ENCODE measurements at places on chromosomes 5 and 9. TPM values are rescaled to one million over a fixed set of nuclear protein-coding genes. Genes with fewer than 3 reads are reported as not detected.
A peak's percentile ranks its signal among the peaks of the same experiment; 100 is the strongest.

- H3K27ac ChIP-seq: no peak overlapping the region
- H3K36me3 ChIP-seq: no peaks in the 10 kb centered on the region
- no peak for DNase-seq
- no peaks in the 10 kb centered on the region for H3K27me3 ChIP-seq
- H3K4me3 ChIP-seq: no peak overlapping the region
These were observed 28.4 kb downstream of the SLC6A18 start for GRCh38 chr5:1253456-1254105.

- no peaks in the 10 kb centered on the region for H3K36me3 ChIP-seq
- no peaks in the 10 kb centered on the region for H3K4me1 ChIP-seq
- no peaks in the 10 kb centered on the region for H3K27me3 ChIP-seq
- H3K27ac ChIP-seq: no peak overlapping the region
These were observed 14.3 kb downstream of the FNBP1 start for GRCh38 chr9:130028493-130029222.

- DNase-seq: no peak
- no peaks in the 10 kb centered on the region for H3K36me3 ChIP-seq
- H3K4me3 ChIP-seq: no peak overlapping the region
- H3K4me1 ChIP-seq: no peaks in the 10 kb centered on the region
- no peaks in the 10 kb centered on the region for H3K27me3 ChIP-seq
These were observed 2.6 kb downstream of the C9orf40 start for GRCh38 chr9:74949859-74950855.

- no peaks in the 10 kb centered on the region for H3K27me3 ChIP-seq
- H3K4me1 ChIP-seq: peaks cover 8% of the 10 kb centered on the region
- no peak for DNase-seq
- H3K27ac ChIP-seq: 0 out of 2 replicates have a peak overlapping the region, but pooled peaks have one; percentile 29
These were observed 82.1 kb downstream of the DPYSL3 start for GRCh38 chr5:147427521-147428401.

GRCh38 chr9:34907044-34907443 is 51.0 kb upstream of the PHF24 start:
- peaks cover 3% of the 10 kb centered on the region for H3K4me1 ChIP-seq
- H3K27ac ChIP-seq: no peak overlapping the region
- DNase-seq: no peak
- H3K27me3 ChIP-seq: no peaks in the 10 kb centered on the region

DNA sequence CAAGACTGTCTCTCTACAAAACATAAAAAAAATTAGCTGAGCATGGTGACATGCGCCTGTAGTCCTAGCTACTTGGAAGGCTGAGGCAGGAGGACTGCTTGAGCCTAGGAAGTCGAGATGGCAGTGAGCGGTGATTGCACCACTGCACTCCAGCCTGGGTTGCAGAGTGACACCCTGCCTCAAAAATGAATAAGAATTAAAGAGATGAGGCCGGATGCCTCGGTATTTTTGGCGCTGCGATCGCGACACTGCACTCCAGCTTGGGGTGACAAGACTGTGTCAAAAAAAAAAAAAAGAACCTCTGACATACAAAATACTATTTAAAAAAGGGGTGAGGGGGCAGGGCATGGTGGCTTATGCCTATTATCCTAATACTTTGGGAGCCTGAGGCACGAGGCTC is 7.3 kb downstream of the GPBP1 start:
- no peak overlapping the region for H3K27ac ChIP-seq
- H3K4me3 ChIP-seq: no peak overlapping the region
- H3K36me3 ChIP-seq: no peaks in the 10 kb centered on the region
- H3K27me3 ChIP-seq: no peaks in the 10 kb centered on the region
- H3K4me1 ChIP-seq: peaks cover 15% of the 10 kb centered on the region

DNA sequence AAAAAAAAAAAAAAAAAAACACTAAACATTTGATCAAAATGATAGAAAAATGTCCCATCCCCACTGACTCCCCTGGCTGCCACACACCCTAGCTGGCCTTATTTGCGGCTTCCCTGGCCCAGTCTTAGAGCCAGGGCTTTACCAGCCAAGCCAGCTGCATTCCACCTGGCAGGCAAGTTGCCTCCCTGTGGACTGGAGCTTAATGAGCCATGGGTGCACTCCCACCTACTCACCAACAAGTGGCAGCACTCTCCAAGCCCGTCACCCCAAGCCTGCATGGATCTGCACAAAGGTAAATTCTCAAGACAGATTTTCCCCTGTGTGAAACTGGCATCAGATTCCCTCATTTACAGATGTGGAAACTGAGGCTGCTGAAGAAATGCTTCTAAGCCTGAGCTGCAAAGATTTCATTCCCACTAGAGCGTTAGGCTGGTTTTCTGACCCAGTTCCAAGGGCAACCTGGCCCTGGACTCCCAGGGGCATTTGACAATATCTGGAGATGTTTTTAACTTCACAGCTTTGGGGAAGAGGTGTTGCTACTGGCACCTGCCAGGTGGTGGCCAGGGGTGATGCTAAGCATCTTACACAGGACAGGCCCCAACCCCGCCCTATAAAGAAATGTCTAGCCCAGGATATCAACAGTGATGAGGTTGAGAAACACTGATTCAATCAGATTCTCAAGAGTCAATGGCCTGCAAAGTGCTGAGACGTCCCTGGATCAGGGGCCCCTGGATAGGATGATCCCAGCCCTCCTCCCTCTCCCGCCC is 21.9 kb upstream of the VDAC1 start:
- no peaks in the 10 kb centered on the region for H3K36me3 ChIP-seq
- no peaks in the 10 kb centered on the region for H3K4me1 ChIP-seq
- DNase-seq: peak; percentile 67
- H3K27me3 ChIP-seq: no peaks in the 10 kb centered on the region

DNA sequence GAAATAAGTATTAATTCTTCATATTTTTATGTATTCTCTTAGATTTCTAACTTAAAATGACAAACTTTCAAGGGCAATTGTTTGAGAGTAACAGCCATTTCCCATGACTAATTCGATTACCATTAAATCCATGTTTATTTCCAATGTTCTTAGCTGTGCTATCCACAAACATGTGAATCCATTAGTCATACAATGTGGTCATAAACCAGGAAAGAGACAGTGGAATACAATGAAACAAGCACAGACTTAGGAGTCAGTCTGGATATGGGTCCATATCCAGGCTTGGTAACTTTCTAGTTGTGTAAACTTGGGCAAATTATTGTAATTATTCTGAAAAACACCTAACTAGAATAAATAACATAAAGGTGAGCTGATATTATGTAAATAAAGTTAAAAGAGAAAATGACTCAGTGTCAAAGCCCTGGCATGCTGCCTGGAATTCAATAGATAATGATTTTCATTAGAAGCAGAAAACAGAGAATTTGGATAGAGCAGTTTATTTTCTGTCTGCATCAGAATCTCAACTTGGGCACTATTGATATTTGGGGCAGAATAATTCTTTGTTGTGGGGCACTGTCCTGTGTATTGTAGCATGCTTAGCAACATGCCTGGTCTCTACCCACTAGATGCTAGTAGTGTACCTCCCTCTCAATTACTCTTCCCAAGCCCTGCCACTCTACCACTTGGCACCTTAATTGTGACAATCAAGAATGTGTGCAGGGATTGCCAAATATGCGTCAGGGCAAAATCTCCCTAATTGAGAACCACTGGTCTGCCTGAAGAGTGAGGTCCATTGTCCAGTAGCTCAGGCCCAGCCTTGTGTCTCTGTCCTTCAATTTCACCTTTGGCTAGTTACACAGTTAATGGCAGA is 44.7 kb upstream of the SLC27A6 start:
- no peaks in the 10 kb centered on the region for H3K4me1 ChIP-seq
- no peaks in the 10 kb centered on the region for H3K36me3 ChIP-seq
- no peak overlapping the region for H3K4me3 ChIP-seq
- DNase-seq: no peak
- no peaks in the 10 kb centered on the region for H3K27me3 ChIP-seq

- H3K27ac ChIP-seq: no peak overlapping the region
- no peaks in the 10 kb centered on the region for H3K4me1 ChIP-seq
- no peaks in the 10 kb centered on the region for H3K36me3 ChIP-seq
- DNase-seq: no peak
- no peak overlapping the region for H3K4me3 ChIP-seq
- H3K27me3 ChIP-seq: no peaks in the 10 kb centered on the region
These were observed 400.5 kb downstream of the IRX1 start for GRCh38 chr5:3995954-3996619.

GRCh38 chr9:100601216-100601615 is 23.3 kb downstream of the CAVIN4 start:
- DNase-seq: peak; percentile 73
- H3K36me3 ChIP-seq: no peaks in the 10 kb centered on the region
- peaks cover 12% of the 10 kb centered on the region for H3K4me1 ChIP-seq
- H3K27ac ChIP-seq: no peak overlapping the region
- no peaks in the 10 kb centered on the region for H3K27me3 ChIP-seq

PCA3 gene
- not detected for total RNA-seq

SVEP1 gene
- total RNA-seq: 0.36 TPM

TMEFF1 gene
- 68.2 TPM for total RNA-seq

ARHGEF39 gene
- total RNA-seq: 18.6 TPM

RASGEF1C gene
- 0.61 TPM for total RNA-seq

SQSTM1 gene
- 110 TPM for total RNA-seq

SPINK7 gene
- total RNA-seq: not detected

Data from H1 (cell line).